ENCODE measurements at places on chromosomes 6 and 20.

- DNase-seq: no peak
Observed at GRCh38 chr6:135179372-135179771, 1.7 kb upstream of the MYB start.

DNA sequence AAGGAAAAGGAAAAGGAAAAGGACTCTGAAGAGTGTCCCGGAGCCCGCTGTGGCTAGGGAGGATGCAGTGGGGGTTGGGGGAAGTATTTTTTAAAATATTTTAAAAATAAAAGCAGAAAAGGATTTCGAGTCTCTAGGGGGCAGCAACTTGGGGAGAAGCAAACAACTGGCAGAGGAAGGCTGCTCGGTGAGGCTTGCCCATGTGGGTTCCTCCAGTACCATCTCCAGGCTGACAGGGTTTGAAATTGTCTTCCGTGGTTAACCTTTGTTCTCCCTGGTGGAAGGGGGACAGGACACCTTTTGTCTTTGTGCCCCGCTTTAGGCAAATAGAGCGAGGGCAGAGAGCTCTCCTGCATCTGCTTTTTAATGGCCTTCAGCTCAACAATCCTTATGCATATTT, 60.4 kb upstream of the SNX9 start:
- no peak for DNase-seq

GRCh38 chr6:40936818-40937251, 102.2 kb downstream of the UNC5CL start:
- peak; percentile 44 for DNase-seq

- DNase-seq: no peak
Observed at GRCh38 chr6:158868122-158868480, 48.9 kb upstream of the EZR start.

- DNase-seq: no peak
Observed at GRCh38 chr6:97423190-97423589, 140.2 kb upstream of the MMS22L start.

GRCh38 chr6:23213651-23214050, 644.3 kb downstream of the HDGFL1 start:
- DNase-seq: no peak

DNA sequence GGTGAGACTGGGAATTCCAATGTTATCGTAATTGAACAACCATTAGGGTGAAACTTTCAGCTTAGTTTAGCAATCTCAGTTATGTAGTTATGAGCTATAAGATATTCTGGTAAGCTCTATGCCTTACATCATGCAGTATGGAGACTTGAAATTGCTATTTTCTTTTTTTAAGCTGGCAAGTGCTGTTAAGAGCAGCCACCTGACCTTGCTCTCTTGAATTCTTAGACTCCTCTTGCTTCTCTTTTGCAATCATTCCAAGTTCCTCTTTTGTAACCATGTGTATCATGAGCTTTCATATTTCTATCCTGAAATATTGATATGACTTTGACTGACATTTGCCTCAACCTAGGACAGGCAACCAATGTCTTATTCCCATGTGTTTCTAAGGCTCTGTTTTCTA, 446.3 kb upstream of the SLC35B3 start:
- DNase-seq: no peak

GRCh38 chr6:143260857-143261256, 189.6 kb downstream of the ADAT2 start:
- no peak for DNase-seq

DNA sequence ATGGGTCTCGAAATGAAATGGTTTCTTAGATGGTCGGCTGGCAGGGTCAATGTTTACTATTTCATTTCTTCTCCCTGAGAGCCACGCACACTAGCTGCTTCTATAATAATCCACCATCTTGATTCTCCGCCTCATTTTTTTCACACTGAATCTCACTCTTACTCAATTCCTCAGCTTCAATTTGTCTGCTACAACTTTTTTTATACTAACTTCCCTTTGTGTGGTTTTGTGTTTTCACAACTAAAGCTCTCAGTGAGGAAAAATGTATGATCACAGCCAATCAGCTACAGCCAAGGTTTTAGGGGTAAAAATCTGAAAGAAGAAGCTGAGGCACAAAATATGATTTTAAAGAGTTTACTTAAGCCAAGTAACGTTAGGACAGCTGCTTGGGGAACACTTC, 1309.4 kb downstream of the EPHA7 start:
- no peak for DNase-seq

GRCh38 chr6:128395596-128395995, 124.8 kb downstream of the PTPRK start:
- DNase-seq: no peak

DNA sequence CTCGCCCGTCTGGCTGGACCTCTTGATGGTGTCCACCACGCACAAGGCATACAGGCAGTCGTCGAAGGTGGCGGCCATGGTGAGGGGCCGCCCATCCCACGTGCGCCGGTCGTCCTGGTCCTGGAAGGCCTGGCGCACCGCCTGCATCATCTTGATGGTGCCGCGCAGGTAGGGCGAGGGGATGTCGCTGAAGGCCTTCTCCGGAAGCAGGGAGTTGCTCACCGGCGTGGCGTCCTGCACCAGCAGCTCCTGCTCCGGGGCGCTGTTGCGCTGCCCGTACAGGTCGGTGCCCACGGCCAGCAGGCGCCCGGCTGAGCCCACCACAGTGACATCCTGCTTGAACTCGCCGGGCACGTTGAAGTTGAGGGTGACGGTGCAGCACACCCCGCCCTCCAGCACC, 36.5 kb upstream of the TBC1D7 start:
- DNase-seq: no peak

DNA sequence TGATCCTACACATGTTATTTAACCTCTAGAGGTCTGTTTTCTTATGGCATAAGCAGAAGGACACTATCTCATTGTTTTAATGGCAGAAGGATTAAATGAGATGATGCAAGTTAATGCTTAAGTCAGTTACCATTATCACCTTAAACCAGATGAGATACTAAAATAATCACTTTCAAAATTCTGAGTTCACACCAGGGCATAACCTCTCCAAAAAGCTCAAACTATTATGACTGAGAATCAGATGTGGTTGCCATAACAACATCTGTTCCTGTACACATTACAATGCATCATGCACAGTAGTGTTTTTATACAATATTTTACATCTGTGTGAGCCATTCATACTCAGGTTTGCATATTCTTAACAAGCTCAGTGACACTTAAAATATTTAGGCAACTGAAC, 10.2 kb downstream of the ADNP start:
- no peak for DNase-seq

DNA sequence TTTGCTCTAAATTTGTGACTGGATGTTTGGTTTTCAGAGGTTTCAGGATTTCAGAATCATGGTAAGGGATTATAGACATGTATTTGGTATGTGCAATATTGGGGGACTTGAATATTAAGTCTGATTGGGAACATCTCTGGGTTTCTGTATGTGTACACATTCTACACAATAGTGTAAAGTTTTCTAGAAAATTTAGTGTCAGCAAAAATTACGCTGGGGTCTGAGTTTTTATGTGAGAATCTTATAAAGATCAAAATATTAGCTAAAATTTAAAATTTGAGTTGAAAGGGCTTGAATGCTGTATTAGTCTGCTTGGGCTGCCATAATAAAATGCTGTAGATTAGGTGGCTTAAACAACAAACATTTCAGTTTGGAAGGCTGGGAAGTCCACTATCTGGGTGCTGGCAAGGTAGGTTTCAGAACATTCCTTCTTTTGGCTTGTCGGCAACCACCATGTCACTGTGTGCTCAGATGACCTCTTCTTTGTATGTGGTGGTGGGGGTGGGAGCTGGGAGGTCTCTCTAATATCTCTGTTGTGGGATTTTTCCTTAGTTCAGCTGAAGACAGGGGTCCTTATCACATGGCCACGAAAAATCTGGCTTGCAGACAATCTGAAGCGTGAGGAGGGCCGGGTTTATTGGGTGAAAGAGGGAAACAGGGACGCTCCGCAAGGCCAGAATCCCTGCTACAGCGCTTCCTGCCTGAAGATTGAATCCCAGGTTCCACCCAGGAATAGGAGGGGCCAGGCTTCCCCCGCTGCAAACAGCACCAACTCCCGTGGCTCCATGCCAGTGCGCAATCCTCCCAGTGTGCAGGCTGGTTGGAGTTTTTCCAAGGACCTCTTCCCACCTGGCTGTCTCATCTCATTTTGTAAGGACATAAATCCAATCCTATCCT, 299.7 kb downstream of the PLCB1 start:
- DNase-seq: no peak

DNA sequence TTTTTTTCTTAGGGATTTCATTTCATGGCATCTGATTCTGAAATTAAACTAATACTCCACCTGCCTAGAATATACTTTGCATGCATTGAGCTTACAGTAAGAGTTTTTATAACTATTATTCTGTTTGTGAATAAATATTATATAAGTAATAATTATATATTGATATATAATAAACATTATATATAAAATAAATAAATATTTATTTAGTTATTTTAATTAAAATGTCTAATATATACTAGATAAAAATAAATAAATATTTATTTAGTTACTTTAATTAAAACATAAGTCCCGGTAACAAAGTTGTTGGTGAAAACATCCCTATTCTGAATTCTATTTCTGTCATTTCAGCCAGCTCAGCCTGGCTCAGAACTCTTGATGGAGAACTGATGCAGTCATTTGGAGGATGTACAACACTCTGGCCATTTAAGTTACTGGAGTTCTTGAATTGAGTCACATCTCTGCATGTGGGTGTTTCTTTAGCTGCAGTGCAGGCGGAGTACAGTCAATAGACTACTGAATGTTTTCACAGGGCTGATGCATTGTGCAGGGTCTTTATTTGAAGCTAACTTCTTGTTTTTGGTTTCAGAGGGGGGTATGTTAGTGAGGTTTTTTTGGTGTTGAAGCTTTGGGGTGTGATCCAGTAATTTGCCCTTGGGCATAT, 508.9 kb upstream of the ADGRB3 start:
- DNase-seq: no peak

DNA sequence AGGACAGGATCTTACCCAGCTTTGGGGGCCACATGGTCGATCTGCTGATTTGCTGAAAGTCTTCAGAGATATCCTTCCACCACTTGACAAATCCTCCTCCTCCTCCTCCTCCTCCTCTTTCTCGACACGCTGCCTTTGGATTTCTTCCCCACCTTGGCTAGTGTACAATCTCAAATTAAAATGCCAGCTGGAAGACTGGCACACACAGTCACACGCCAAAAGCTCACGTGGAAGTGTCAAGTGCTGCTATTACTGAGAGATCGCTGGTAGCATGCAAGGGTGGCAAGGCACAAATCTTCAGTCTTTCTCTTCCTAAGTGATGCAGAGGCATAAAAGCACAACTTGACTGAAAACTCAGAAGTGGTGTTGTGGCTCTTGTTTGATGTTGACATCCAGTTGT, 35.3 kb downstream of the GPR6 start:
- no peak for DNase-seq

DNA sequence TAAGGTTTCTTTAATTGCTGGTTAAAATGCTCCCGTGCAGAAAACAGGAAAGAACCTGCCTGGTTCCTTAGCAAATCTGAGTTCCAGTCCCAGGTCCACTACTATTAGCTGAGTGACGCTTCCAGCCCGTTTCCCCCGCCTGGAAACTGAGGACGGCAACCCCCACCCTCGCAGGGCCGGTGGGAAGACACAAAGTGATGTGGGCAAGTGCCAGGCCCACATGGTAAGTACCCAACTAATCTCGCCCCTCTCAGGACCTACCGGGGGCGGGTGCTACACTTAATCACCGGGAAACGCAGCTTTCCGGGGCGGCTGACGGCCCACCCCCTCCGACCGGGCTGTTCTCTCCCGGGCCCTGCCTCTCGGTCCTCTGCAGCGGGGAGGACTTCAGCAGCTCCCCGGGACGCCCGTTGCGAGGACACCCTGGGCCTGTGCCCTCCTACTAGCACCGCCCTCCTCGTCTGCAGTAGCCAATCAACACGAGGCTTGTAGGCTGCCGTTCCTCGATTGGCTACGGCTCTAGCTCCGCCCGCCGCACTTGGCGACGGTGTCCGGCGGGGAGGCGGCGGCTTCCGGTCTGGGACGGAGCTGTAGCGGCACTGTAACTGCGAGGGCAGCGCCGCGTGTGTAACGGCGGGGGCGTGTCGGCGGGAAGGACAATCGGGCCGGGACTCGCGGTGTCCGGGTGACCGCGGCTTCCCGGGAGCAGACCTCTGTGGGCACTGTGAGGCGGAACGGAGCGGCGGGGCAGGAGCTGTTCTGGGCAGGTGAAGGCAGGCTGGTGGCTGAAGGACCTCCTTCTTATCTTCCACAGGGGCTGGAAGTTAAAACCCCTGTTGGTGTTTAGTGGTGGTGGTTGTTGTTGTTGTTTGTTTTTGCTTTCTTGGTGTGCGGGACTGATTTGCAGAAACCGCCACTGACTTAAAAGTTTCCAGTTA, at the start of gene ZBTB9:
Gene ZBTB9, plus strand, starts transcription at position 568 of the 938 bp plus-strand sequence. CDS start 525 bp downstream, outside the sequence.
- peak; percentile 83 for DNase-seq

- DNase-seq: no peak
Observed at GRCh38 chr20:34894723-34895122, 18.3 kb downstream of the ACSS2 start.

- DNase-seq: no peak
Observed at GRCh38 chr6:154715446-154715845, 17.8 kb upstream of the SCAF8 start.

DNA sequence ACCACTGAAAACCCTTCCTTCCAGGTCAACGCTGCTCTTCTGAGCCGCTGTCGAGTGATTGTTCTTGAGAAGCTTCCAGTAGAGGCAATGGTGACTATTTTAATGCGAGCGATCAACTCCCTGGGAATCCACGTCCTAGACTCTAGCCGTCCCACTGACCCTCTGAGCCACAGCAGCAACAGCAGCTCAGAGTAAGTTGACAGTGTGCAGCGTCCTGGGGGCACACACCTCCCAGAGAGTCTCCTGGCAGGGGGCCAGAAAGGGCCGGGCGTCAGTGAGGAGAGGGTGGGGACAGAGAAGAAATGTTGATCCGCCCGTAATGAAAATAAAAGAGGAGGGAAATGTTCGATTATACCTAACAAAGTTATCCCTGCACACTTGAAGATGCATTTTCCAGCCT, 5.0 kb downstream of the WRNIP1 start:
- DNase-seq: no peak

GRCh38 chr6:83511901-83512681, at the start of gene PRSS35:
Gene PRSS35 (plus strand): TSS chr6:83512534. CDS start chr6:83523442, 10,908 bp downstream.
- DNase-seq: no peak

Measured in fibroblast of skin of left biceps (primary cell).